Fibroblast of skin of left quadriceps (primary cell): ENCODE measurements at places on chromosomes 5 and 9.

DNA sequence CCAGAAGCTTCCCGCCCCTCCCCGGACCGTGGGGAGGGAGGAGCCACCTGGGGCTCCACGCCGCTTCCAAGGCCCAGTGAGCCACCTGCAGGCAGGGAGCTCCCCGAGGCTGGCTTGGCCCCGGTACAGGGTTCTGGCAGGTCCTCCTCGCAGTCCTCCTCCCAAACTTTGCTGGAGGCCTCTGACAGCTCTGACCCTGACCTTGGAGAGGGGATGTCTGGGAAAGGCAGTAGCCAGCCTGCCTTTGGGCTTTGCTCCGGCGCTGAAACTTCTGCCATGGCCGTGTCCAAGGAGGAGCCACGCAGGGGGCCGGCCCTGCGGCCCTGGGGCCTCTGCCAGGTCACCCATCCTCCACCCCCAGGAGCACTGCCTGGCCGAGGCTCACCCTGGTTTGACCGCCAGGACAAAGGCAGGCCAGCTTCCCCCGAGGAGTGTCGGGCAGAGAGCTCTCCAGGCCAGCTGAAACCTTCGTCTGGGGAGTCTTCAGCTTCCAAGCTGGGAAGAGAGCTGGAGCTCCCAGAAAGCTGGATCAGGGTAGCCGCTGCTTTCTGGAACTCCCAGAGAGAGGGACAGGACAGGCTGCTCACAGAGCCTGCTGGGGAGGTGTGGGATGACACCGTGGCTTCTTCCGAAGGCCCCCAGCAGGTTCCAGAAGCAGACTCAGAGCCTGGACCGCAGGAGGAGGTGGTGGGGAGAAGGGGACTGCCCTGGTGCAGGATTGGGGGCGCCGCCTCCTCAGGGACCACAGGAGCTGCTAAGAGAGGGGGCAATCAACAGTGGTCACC lies 9.0 kb upstream of the QSOX2 start:
- DNase-seq = no peak

- DNase-seq = no peak
Measured at GRCh38 chr9:70641631-70642030, 227.2 kb upstream of the KLF9 start.

- no peak for DNase-seq
Measured at GRCh38 chr9:28853477-28853876, 1280.2 kb upstream of the C9orf72 start.

DNA sequence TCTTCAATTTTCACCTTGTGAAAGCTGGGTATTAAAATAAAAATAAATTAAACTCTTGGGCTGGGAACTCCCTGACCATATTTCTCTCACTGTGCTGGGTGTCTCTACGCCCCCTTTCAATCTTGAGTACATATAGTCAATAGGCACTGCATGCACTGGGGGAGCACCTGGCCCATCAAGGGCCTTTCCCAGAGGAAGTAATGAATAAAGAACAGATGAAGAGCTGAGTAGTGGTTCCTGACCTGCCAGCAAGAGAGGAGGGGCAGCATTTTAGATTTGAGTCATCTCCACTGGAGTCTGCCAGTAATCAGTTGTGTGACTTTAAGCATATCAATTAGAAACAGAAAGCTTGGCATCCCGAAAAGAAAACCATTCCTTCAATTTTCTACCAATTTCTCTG lies 6.2 kb downstream of the MAPKAP1 start:
- no peak for DNase-seq

- no peak for DNase-seq
Measured at GRCh38 chr9:131277287-131277909, 1.1 kb upstream of the FAM78A start.

- no peak for DNase-seq
Measured at GRCh38 chr5:138580777-138581176, 5.6 kb upstream of the HSPA9 start.

DNA sequence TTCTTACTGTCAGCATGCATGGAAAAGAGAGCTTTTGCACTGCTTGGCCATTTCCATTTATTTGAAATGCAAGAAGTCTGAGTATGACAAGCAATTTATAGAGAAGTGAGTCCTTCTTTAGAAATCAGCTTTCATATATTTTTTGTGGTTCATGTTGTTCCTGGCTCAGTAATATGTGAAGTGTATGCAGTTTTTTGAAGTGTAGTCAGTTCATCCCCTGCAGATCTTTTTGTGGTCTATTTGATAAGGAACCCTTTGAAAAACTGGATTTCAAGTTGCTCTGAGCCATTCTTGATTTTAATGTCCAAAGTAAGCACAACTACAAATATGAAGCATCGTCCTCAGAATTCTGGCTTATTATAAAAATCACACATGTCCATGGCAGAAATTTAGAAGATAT lies 294.1 kb upstream of the SMC2 start:
- no peak for DNase-seq

GRCh38 chr5:60700416-60700757 lies 421 bp upstream of the DEPDC1B start:
- no peak for DNase-seq

DNA sequence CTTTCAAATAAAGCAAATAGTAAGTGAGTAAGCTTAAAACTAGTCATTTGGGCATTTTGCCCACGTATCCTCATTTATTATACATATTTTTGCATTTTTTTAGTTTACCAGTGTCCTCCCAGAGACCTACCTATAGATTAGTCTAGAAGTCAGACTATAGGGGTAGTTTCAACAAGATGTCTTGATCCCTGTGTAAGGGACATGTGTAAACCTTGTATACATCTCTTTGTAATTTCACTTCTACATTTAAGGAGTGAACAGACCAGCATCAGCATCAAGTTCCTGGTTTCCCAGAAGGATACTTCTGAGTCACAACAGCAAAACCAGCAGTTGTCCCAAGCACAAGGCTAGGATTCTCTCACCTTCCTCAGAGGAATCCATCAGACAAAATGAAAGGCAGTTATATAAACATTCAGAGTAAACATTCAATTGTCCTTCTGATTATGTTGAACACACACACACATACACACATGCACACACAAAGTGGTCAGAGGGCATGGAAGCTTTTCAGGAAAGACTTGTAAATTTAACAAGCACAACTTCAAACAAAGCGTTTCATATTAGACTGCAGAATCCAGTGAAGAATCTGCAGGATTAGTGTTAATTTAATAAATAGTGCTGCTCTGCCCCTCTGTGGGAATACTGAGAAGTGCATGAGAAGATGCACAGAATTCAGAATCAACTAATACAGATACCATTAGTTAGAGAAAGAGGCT lies 55.4 kb downstream of the HINT1 start:
- DNase-seq = peak; percentile 23

GRCh38 chr9:121297389-121297788 lies 29.4 kb downstream of the GSN start:
- no peak for DNase-seq

DNA sequence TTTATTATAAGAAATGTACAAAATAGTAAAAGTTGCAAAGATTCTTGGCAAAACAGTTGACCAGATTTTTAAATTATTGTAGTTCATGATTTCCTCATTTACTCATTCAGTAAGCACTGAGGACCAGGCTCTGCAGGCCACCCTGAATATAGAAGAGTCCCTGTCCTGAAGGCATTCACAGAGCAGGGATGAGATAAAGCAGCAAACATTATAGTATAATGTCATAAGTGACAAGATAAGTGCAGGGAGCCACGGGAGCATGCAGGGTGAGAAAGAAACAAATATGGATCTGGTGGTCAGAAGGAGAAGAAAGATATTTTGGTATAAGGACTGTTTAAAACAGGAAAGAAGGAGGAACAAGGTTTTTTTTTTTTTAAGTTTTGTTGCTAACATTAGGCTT lies 46.0 kb downstream of the PARP8 start:
- DNase-seq = no peak

GRCh38 chr5:35313291-35313690 lies 83.0 kb upstream of the PRLR start:
- DNase-seq = peak; percentile 60

DNA sequence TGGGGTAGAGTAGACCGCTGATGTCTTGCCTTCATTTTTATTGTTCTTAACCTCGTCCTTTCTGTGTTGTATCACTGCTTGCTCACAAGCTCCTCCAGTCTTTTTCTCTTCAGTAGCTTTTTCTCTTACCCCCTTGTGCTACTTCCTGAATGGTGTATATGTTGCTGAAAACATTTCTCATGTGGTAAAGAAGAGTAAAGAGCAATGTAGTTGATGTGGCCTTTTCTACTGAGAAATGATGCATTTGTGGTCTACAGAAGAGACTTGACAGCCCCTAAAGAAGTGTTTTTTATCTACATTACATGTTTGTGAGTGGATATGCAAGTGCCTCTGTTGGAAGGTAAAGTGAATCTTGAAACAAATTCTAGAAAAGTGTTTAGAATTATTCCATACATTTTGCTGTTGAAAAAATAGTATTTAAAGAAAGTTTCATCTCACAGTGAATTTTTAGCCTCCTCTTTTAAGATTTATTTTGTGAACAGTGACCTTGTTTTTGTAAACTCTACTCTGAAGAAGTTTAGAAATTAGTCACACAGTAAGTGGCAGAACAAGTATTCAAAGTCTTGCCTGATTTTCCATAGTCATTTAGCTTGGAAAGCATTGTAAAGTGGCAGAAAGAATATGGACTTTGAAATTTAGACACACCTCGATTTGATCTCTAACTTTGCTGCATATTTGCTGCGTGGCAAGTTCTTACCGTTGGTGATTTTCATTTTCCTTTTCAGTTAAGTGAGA lies 17.4 kb downstream of the CDC42SE2 start:
- no peak for DNase-seq

- DNase-seq = no peak
Measured at GRCh38 chr9:132457504-132458236, 47.7 kb downstream of the CFAP77 start.

- no peak for DNase-seq
Measured at GRCh38 chr5:74026310-74026709, 400.3 kb downstream of the ARHGEF28 start.

DNA sequence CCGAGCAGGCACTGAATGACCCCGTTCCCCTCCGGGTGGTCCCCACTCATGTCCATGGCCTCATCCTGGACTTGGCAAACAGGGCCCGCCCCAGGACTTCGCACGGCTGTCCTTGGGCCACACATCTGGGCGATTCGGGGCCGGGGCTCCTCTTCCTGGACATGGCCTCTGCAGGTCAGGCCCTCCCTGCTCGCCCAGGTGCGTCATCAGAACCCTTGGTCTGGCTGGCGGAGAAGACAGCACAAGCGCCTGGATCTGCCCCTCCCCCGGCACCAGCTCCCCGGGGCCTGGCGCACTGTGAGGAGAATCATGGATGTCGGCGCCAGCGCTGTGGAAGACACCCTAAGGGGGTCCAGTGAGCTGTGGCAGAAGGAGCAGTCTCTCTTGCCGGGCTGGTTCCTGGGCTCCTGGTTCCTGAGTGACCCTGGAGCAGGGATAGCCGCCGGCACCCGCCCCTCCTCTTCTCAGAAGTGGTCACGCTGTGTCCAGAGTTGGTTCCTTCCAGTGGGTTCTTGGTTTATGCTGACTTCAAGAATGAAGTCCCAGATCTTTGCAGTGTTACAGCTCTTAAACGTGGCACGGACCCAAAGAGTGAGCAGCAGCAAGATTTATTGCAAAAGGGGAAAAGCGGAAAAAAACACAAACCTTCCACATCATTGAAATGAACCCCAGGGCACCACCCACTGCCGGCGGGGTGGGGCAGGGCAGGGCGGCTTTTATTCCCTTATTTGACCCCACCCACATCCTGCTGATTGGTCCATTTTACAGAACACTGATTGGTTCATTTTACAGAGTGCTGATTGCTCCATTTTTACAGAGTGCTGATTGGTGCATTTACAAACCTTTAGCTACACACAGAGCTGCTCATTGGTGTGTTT lies 25.9 kb upstream of the SLC12A7 start:
- no peak for DNase-seq

GRCh38 chr9:117917873-117918272 lies 213.7 kb downstream of the TLR4 start:
- no peak for DNase-seq

GRCh38 chr9:135515083-135515951 lies 5.9 kb upstream of the LCN1 start:
- no peak for DNase-seq

- no peak for DNase-seq
Measured at GRCh38 chr5:43157068-43157467, 35.0 kb upstream of the NIM1K start.

GRCh38 chr5:115838885-115839518 lies 2.4 kb downstream of the ATG12 start:
- DNase-seq = peak; percentile 14
